ENCODE measurements at places on chromosomes 13 and 19.

DNA sequence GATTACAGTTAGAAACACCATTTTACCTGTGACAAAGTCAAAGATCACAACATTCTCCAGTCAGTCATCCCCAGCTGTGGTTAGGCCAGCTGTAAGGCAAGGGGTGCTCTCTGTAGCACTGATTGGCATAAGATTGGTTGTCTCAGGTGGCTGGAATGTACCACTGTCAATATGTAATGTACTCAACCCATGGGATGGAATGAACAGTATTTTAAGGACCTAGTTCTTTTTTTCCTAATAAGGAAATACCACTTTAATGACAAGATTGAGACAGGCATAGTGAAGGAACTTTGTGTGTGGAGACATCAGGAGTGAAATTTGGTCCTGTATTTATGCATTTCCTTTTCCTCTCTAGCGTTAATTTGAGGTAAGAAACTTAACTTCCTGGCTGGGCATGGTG is 310.7 kb downstream of the ITGBL1 start:
- DNase-seq = no peak

DNA sequence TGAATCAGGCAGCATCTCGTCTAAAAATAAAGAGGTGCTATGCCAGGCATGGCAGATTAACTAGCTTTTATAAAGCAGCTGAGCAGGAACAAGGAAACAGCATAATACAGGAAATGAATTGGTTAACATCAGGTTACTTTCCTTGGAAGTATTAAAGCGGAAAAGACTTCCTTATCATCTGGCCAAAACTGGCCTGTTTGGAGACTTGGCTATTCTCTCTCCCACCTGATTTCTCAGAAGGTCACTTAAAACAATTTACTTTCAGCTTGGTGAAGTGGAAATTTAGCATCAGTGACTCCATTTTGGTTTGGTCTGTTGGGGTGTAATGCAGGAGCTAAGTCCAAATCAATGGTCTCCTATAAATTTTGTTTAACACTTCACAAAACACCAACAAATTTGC is 191.6 kb downstream of the NUFIP1 start:
- no peak for DNase-seq

DNA sequence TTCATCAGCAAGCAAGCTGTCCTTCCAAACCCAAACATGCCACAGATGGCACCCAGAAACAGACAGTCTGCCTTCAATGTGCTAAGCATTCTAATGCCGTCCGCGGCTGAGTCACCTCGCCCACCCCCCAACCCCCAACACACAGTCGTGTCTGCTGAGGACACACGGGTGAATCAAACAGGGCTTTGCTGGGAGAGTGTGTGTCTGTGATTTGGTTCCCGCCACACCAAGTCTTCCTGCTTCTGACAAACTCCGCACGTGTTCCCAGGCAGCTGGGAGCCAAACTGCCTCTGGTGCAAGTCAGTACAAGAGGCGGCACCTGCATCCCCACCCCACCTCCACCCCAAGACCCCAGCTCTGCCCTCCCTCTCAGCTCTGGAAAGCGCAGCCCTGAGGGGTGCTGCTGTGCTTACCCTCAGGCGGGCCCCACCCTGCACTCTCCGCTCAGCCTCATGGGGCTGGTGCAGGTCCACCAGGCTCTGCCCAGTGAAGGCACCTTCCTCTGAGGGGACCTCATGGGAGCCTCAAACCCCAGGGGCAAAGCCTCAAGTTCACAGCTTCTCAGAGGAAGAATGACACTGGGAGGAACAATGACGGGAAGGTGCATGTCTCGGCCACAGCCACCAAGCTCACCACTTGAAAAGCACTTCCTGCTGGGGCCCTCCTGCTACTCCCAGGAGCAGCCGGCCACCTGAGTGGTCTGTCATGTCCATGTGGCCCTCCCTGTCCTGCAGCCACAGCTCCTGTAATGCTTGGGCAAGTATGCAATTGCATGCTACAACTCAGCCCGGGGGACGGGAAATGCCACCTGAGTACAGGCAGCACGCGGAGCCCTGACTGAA is 15.0 kb upstream of the SLC35E1 start:
- peak; percentile 80 for DNase-seq

GRCh38 chr19:52231154-52231910 is 38.1 kb upstream of the ZNF766 start:
- DNase-seq = no peak

DNA sequence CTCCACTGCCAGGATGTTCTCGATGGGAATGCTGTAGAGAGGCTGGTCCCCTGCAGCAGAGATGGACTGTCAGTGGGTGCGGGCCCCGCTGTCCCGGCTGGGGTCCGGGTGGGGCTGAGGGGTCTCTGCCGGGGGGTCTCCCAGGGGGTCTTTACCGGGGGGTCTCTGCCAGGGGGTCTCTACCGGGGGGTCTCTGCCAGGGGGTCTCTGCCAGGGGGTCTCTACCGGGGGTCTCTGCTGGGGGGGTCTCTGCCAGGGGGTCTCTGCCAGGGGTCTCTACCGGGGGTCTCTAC is 25.7 kb upstream of the C13orf46 start:
- no peak for DNase-seq

DNA sequence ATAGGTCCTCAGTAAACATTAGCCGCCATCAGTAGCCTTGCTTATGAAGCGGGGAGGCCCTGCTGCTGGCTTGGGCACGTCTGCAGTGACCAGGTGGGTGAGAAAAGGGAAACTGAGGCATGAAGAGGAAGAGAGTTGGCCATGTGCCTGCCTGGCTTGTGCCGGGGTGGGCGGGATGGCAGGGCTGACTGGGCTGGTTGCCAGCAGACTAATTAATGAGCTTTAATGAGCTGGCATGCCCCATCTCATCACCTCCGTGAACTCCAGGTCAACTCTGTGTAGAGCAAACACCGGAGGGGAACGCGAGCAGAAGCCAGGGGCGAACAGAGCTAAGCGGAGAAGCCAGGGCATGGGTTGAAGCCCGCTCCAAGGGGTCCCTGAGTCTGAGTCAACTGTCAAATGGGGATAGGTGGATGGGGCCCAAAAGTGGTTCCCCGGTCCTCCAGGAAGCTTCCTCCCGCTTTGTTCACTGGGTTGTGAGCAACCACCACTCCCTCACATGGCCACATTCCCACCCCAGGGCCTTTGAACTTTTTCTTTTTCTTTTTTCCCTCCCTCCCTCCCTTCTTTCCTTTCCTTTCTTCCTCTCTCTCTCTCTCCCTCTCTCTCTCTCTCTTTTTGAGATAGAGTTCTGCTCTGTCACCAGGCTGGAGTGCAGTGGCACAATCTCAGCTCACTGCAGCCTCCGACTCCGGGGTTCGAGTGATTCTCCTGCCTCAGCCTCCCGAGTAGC is 8.7 kb downstream of the NR2F6 start:
- DNase-seq = no peak

DNA sequence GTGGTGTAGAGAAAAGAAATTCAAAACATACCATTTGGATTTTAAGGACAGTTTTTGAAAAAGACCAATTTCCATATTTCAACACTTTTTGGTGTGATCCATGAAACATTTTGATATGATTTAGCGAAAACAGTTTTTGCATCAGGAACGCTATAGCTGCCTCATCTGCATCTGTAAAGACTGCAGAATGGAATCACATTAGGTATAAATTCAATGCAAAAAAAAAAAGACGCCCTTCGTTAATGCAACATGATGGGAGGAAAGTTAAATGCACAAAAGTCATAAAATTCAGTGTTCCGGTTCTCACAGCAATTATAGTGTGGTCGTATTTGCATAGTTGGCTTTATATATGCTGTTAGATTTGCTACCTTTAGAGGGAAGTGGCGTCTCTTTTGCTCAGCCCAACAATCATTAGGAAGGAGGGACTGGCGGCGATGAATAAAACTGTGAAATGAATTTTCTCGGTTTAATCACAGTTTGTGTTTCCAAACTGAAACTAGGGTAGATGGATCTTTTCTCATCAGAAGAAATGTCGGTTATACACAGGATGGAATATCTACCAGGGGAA is 215.7 kb downstream of the TEX29 start:
- DNase-seq = no peak

DNA sequence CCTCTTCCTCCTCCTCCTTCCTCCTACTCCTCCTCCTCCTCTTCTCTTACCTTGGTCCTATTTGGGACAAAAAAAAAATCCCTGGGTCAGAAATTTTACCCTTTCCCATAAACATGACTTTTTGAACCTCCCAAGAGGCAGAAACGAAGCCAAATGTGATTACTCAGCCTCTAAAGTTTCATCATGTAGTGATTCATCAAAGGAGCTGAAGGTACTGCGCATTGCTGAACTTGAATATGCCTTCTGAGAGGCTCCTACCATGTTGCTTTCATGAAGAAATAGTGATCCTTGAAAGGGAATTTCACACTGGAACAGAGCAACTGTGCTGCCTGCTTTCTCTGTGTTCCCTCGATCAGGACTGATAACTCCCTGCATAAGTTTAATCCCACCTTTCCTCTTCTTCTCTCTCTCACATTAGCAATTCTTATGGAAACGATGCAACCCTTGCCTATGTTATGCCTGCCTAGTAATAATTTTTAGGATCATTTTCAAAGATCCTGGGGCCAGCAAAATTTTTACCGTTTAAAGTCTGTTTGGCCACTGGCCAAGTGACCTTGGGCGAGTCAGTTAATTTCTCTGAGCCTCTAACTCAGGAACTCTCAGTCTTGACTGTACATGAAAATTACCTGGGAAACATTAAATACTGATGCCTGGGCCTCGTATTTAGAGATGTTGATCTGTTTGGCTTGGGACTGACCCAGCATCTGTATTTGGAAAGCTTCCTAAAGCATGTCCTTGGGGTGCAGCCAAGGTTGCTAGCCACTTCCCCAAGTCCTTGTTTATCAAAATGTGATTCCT is 149.5 kb downstream of the DCT start:
- no peak for DNase-seq

- peak; percentile 27 for DNase-seq
Measured at GRCh38 chr19:40578442-40578908, 1.8 kb downstream of the SHKBP1 start.

DNA sequence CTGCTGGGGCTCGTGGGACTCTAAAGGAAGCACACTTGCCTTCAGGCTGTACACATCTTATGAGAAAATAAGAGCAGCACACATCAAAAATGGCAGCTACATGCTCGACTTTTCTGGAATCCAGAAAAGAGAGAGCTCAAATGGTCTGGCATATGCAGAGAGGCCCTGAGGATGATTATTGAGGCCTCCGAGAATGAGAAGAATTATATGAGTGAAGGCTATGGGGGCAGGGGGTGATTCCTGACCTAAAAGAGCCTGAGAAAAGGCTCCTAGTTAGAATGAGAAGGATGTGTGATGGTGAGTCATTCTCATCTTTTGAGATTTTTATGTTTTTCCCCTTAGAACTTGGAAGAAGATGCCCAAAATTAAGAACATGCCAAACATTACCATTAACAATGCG is 97.1 kb downstream of the HSPH1 start:
- no peak for DNase-seq
